Stimulated activated CD8-positive, alpha-beta memory T cell treated with anti-CD3 and anti-CD28 coated beads, Interleukin-15, amount 100 ng/mL, for 24 hours (primary cell): ENCODE measurements at places on chromosomes 2 and 18.

DNA sequence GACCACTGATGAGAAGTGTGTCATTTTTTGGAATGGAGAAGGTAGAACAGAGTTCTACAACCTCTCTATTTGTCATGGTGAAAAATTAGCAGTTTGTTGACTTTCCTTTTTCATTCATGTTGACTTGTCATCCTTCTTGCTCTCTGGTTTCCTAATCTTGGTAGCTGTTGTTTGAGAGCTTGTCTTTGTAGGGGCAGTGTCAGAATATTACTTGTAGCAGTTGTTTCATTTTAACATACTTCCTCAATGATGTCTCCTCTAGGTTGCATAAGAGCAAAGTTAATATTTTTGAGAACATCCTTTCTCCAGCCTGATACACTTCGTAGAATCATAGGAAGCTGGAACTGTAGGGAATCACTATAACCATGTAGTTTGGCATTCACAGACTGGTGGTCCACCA, 368.2 kb upstream of the FANCL start:
- no peak for DNase-seq

- no peak for DNase-seq
Measured at GRCh38 chr2:196259507-196260481, 88.4 kb upstream of the STK17B start.

DNA sequence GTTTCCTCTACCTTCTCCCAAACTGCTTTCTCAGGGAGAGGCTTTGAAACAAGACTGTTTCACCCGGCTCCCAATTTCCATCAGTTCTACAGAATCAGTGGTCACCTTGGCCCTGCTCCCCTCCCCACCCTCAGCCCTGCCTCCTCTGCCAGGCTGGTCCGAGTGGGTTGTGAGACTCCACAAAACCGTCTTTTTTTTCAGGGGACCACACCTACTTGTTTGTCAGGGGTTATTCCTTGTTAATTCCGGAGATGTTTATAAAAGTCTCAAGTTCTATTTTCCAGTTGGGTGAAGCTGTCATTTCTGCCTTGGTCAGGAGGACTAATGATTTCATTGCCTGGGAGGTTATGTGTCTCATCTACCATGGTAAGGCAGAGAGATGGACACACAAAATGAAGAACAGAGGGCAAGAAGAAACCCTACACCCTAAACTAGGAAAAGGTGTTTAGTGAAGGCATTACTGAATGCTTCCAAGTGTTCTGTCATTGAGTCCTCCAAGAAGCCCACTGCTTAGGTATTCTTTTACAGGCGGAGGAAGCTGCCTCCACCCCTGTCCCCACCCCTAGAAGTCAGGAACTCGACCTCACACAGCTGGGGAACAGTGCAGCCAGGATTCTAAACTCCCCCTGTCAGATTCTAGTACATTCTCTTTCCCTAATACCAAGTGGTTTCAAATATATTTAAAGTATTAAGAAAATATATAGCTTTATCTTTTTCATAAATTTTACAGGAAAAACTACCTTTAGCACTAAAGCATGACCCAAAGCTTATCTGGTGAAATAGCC, 46.3 kb downstream of the COPS8 start:
- DNase-seq = no peak

- no peak for DNase-seq
Measured at GRCh38 chr18:67935638-67936037, 419.1 kb upstream of the DSEL start.

GRCh38 chr2:223856584-223856983, 19.2 kb upstream of the AP1S3 start:
- DNase-seq = no peak

GRCh38 chr18:62651276-62652056, 63.9 kb upstream of the PHLPP1 start:
- DNase-seq = no peak

DNA sequence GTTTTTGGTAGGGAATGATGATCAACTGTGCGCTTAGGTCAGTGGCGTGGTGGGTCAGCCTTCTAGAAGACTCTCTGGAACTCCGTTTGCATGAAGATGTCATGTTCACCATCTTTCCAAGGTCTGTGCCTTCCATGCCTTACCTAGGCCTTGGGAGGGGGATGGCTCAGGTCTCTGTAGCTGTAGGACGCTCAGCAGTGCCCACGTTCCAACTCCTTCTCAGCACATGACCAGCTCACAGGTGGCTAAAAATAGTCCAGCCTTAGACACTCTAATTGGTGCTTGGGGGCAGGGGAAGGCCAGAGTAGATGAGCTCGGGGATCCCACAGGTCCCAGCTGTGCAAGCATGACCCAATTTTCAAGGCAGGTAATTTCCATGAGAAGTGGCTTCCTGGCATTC, 42.3 kb upstream of the TEX51 start:
- DNase-seq = no peak

DNA sequence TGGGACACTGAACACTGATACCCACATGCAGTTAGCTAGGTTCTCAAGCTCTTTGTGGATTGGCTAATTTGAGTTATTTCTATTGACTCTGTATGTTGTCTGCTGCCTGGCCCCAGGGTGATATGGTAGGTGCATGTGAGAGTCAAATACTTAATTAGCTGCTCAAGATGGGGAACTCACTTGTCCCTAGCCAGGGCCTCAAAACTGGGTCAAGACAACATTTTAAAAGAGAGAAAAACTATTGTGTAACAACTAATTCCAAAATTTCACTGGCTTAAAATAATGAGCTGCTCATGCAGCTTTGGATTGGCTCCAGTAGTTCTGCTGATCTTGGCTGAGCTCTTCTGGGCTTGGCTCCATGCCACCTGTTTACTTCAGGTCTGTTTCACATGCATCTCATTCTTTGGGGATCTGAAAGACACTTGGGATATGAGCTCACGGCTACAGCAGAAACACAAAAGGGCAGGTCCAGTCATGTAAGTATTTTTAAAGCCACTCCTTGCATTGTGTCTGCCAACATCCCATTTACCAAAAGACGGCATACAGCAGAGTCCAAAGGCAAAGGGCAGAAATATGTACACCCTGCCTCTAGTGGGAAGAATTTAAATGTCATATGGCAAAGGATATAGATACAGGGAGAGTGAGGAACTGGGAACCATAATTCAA, 716.8 kb downstream of the SUCLG1 start:
- DNase-seq = no peak

DNA sequence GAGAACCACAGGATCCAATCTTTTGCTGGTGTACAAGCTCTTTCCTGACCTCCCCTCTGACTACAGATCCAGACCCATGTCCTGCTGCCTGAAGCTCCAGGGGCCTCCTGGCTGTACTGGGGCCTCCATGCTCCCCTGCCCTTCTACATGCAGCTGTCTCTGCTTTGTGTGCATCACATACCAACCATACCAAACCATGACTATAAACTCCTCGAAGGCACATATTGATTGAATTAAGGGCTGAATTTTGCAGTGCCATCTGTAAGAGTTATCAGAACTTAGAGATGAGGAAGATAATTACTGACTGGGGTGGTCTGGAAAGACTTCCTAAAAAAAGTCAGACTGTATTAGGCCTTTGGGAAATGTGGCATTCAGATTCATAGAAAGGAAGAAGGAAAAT, 139.9 kb upstream of the CXCR4 start:
- no peak for DNase-seq

DNA sequence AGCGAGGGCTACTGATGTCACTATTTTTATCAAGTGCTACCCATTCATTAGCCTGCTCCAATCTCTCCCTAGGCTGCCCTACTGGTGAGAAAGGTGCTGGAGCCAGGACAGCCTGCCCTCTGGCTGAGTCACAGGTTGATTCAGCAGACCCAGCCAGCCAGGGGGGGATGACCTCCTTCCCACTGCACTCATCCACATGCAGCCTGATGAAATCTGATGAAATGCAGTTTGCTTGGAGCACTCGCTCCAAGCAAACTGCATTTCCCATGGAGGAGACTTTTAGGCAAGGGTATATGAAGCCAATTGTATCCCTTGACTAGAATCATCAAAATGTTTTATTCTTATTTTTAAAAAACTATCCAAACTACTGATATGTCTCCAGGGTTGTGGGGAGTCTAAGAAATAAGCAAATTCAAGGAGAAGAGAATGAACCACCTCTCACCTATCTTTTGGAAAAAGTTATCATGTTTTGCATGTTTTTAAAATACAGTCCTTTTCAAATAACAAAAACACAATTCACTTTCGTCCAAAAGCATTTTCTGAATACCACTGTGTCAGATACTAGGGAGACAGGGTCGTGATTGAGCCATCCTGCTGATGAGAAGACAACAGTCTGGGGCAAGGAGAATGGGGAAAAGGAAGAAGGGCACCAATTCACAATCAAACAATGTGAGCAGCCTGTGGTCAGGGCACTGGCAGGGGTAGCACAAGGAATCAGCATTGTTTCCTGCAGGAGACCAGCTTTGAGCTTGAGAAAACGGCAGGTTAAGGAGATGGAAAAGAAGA, 128.3 kb downstream of the AFF3 start:
- DNase-seq = no peak

DNA sequence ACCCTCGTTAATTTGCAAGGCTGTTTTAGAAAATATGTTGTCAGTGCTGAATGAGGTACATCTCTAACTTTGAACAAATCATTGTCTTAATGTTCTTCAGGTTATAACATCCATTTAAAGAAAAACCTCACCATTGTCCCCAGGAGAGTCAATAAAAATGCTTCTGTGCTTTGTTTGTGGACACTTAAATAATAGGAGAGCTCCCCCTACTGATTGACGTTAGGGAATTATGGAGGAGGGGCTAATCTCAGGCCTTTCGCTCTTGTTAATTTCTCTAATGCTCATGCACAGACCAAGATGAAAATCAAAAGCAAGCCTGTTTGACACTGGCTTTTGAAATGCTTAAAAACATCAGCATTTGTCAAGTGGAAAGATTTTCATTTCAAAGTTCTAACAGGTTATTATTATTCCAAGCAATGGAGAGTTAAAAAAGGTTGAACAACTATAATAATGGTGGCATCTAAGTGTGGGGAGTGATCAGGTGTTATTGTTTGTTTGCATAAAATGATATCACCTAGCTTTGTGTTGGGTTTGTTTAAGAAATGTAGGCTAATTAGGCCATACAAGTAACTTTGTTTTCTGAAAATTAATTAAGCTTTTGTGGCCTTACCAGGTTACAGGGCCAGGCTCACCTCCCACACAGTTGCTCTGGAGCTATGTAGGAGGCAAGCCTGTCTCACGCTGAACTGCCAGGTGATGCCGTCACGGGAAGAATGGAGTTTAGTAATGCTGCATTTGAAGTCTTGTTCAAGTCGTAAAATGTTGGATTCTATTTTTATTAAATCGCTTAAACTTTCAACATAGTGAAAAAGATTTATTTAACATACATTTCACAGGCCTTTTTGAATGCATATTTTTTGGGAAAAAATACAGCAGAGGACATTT, 51.7 kb upstream of the SMIM21 start:
- DNase-seq = no peak

- DNase-seq = no peak
Measured at GRCh38 chr2:137185378-137186078, 420.2 kb downstream of the THSD7B start.

DNA sequence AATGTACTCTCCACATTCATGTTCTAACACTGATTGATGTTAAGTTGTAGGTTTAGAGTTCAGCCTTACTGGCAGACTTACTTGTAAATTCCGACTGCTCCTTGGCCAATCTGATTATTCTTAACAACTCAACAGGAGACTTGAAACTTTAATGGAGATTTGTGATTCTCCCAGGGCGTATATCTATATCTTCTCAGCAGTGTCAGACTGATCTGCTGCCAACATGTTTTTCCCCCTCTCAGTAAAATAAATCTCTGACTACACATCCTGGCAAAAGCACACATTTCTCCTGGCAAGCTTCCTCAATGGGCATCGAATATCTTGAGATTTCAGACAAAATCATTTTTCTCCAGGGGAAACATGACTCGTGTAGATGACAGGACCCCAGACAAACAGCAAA, 1041.2 kb downstream of the DPP10 start:
- DNase-seq = no peak

- no peak for DNase-seq
Measured at GRCh38 chr2:121992700-121993099, 237.2 kb downstream of the TSN start.

DNA sequence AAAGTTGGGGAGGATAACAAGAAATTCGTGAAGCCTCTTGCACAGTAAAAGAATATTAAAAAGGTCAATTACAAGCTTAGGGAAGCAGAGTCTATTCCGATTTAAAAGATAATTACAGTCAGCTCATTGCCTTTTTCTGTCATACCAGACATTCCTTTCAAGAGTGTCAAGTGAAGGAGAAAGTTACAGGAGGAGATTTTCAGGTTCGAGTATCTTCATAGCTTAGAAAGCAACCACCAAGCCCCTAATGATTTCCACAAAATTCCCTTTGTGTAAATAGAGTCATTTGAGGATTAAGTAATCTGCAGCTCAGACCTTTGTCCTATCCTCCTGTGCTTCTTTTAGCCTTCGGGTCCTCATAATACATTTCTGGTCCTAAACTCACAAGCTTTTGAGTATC, 414.9 kb downstream of the CDH2 start:
- DNase-seq = no peak
